Nephron progenitor cell (in vitro differentiated cells): ENCODE measurements at places on chromosomes 16 and 17.

- DNase-seq, result no peak
Measured at GRCh38 chr16:5206331-5206990, 108.9 kb upstream of the EEF2KMT start.

GRCh38 chr17:34739386-34739785, 160.0 kb downstream of the TMEM132E start:
- DNase-seq, result no peak

GRCh38 chr16:69413045-69413664, 11.3 kb upstream of the CYB5B start:
- no peak for DNase-seq

DNA sequence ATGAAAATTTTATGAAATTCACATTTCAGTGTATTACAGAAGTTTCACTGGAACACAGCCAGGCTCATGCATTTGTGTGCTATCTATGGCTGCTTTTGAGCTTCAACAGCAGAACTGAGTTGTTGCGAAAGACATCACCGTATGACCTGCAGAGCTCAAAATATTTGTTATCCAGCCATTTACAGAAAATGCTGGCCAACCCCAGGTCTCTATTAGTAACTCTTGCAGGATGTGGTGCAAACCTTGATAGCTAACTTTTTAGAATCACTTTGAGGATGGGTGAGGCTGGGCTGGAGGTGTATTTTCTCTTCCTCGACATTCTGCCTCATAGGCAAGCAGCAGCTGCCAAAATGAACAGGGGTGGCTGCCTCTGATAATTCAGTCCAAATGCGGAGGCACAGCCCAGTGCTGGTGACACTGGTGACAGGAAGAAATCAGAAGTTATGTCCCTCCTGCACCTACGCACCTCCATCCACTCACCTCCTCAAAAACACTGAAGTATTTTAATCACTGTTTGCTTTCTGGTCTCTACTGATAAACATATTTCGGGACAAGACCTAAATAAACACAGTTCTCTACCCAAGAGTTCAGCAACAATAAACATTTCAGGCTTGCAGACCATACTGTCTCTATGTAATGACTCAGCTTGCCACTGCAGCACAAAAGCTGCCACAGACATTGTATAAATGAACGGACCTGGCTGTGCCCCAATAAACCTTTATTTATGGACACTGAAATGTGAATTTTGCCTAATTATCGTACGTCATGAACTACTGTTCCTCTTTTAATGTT, 28.5 kb downstream of the ARHGAP17 start:
- DNase-seq, result no peak

DNA sequence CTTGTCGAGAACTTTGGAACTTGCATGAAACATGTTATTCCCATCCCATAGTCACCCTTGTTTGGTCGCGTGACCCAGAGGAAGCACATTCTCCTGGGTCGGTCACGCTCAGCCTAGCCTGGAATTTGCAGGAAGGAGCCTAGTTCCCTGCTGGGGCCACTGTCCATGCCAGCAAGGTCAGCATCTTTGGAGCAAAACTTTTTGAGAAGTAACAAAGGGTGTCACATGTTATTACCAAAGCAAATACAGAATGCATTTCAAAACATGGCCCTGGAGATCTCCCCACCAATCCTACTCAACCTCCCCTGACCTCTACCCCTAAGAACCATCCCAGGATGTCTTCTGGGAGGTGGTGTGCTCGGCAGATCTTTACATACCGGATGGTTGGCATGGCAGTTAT, 26.2 kb upstream of the IRF8 start:
- DNase-seq, result no peak

DNA sequence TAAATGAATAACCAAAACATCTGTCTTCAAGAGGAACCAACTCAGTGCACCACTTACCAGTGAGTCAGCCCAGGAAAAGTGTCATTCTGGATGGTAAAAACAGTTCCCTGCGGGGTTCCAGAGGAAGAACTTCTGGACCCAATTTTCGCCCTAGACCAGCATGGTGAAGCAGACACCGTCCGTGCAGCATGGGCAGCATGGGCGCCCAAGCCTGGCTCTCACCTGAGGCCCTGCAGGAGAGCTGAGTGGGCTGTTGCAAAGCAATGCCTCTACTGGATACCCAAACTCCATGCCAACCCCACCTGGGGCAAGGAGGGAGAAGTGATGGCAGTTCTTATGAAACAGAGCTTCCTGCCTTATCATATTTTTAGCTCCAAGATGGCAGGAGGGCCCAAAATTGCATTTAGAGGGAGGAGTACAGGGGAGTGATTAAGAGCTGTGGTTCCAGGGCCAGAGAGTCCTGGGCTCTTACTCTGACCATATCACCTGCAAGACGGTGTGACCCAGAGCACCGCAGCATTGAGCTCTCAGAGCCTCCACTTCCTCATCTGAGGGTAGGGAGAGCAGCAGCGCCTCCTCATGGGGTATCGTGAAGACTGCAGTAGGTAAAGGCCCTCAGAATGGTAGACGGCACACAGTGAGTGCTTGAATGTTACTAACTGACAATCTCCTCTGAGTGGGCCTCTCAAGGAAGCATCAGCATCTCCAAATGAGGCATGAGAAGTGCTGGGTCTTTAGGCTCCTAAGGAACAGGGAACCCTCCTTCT, 16.6 kb upstream of the INPP5K start:
- no peak for DNase-seq

DNA sequence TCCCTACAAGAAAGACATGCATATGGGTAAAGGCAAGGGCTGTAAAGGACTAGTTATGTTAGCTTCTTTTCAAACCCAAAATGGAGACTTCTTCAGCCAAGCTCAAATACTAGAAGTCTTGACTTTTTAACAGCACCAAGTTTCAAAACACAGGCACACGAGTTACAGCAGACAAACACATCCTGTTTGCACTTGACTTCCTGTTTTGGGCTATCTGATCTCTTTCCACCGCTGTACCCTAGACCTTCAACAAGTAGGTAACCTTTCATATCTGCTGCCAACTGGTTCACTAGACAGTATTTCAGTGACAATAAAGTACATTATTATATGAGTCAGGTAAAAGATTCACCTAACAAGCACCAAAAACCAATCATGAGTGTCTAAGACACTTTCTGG, 12.3 kb downstream of the RFFL start:
- no peak for DNase-seq

- no peak for DNase-seq
Measured at GRCh38 chr17:66296289-66296725, 6.1 kb upstream of the PRKCA start.

- DNase-seq, result no peak
Measured at GRCh38 chr17:59373882-59374495, 42.5 kb downstream of the YPEL2 start.

DNA sequence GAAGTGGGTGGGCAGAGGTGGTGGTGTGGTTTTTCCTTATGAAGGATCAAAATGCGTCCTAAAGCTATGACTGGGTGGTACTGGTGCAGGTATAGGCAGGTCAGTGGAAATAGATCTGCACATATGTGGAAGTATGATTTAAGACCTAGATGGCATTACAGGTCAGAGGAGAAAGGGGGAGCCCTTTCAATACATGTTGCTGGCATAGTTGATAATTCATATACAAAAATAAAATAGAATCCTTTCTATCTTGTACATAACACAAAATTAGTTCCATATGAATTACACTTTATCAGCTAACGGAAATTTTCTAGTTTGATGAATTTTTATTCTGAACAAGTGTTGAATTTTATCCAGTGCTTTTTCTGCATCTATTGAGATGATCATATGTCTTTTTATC, 20.8 kb upstream of the PIK3R5 start:
- no peak for DNase-seq

DNA sequence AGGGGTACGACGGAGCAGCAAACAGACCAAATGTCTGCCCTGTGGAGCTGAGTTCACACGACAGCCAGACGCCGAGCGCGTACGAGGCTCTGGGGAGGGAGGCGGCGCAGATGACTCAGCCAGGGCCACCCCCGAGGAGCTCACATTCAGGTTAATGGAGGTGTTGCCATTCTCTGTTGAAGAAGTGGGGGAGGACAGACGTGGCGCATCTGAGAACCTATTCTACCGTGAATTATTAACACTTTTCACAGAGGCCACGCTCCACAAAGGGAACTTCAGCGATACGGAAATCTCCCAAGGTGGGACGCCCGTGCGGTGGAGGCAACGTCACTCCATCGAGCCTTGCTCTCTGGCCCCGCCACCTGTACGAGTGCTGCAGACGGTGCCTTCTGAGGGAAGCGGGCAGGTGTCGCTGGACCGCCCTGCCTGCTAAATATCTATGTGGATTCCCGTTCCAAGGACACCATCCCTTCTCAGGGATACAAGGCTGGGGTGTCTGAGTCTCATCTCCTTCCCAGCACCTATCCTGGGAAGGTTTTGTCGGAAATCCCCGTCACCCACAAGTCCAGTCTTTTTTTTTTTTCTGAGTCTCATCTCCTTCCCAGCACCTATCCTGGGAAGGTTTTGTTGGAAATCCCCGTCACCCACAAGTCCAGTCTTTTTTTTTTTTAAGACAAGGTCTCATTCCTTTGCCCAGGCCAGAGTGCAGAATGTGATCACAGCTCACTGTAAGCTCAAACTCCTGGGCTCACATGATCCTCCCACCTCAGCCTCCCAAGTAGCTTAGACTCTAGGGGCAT, 19.0 kb downstream of the ABR start:
- no peak for DNase-seq

GRCh38 chr16:6317934-6318333, 1014.7 kb upstream of the RBFOX1 start:
- DNase-seq, result no peak

DNA sequence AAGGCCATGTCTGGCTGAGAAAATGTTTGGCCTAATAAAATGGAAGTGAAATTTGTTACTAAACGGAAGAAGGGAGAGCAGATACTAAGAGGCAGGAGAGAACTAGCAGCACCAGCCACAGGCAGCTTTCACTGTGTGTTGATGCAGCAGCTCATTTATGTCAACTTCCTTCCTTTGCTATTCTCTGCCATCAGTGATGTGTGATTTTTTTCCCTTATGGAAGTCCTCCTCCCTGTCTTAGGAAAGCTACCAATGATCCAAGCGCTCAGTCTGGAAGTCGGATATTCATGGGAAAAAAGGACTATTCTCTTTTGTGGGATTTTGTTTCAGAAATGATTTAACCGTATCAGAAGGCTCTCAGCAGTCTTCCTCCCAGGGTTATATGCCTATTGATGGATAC, 1629.2 kb downstream of the CDH8 start:
- no peak for DNase-seq

DNA sequence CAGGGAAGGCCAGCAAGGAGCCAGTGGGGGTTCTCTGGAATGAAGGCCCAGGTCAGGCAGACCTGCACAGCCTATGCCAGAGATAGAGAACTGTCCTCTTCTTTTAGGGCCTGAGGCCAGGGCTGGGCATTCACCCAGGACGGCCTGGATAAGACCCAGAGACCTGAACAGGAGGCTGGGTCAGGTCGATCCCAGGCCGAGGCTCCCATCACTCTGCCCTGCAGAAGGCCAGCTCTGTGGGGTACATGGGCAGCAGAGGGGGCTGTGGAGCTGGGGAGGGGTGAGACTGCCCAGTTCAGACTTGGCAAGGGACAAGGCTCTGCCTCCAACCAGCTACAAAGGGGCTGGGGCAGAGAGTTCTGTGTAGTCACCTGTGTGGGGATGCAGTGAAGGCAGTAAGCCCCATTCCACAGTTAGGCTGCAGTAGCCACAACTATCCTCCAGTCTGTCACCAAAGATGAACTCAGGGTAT, 14.6 kb downstream of the HSD11B2 start:
- DNase-seq, result no peak

- no peak for DNase-seq
Measured at GRCh38 chr17:81365601-81366585, 29.4 kb upstream of the BAHCC1 start.

- DNase-seq, result no peak
Measured at GRCh38 chr16:78310196-78310595, 210.7 kb downstream of the WWOX start.

GRCh38 chr17:60901806-60902205, 224.2 kb downstream of the BCAS3 start:
- no peak for DNase-seq

- no peak for DNase-seq
Measured at GRCh38 chr16:8005096-8005860, 585.0 kb downstream of the TMEM114 start.

- no peak for DNase-seq
Measured at GRCh38 chr16:19698480-19699465, 19.3 kb downstream of the KNOP1 start.

DNA sequence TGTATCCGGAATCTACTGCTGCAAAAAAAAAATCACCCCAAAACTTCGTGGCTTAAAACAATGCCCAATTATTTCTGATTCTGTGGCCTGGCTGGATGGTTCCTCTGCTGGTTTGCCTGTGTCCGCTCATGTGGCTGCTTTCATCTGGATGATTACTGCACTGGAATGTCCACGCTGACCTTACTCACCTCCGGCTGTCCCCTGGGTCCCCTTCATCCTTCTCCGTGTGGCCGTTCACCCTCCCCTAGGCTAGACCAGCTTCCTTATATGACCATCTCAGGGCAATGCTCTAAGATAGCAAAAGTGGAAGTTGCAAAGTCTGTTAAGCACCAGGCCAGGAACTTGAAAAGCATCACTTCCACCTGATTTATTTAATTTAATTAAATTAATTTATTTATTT, 31.4 kb upstream of the SPNS2 start:
- peak; percentile 72 for DNase-seq

DNA sequence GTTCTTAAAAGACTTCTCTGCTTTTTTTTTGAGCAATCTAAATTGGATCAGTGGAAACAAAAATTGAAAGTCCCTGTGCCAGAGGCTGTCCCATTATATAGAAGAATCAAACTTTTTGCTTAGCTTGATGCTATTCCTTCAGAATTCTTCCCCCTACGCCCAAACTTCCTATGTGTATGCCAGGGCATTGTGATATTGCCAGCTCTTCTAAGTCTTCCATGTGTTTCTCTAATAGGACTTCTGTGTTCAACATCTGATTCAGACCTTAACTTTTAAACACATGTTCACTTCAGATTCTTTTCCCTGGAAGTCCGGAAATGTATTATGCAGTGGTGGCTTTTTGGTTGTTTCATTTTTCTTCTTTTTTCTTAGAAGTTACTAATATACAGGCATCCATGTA, 18.7 kb downstream of the PTRH2 start:
- no peak for DNase-seq

DNA sequence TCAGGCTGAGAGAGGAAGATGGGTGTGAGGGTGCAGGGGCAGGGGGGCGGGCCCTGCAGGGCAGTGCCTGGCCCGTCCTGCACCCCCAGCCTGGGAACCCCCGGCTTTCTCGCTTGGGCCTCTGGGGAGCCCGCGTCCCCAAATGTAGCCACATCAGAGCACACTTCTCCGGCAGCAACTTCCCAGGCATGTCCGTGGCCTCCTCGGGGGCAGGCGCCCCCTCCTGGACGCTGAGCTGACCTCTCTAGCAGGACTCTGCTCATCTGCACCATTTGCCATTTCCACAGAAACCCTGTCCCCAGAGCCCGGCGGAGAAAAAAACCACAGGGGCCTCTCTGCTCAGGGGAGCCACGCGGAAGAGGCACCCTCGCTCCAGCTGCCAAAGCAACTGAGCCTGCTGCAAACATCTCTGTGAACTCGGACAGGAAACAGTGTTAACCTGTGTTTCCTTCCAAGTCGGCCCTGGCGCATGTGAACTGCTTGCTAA, 63.4 kb downstream of the KLHDC4 start:
- peak; percentile 67 for DNase-seq

DNA sequence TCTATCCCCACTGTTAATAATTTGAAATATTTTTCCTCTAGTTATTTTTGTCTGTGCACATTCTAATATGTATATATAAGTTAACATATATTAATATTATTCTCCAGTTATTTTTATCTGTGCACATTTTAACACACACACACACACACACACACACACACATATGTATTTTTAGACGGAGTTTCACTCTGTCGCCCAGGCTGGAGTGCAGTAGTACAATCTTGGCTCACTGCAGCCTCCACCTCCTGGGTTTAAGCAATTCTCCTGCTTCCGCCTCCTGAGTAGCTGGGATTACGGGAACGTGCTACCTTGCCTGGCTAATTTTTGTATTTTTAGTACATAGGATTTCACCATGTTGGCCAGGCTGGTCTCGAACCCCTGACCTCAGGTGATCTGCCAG, 12.7 kb downstream of the MIEN1 start:
- DNase-seq, result no peak
